Amygdala (tissue), 56 donors: ENCODE measurements at places on chromosomes 4 and X.

DNA sequence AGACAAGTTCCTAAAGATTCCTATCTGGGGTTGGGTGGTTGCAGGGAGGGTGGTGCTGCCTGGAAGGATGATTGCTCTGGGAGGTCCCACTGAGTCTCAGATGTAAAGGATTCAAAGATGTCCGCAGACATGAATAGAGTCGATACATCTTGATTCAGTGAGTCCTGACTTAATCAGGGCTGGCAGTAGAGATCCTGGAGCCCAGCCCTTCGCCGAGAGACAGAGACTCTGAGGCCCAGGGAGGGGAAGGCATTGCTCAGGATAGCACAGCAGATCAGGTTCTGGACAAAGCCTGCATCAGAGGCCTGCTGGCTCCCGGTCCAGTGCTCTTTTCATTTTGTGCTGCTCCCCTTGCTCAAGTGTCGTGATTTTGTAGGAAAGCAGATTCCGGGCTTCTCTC, 21.7 kb downstream of the PJA1 start:
- DNase-seq = no peak

DNA sequence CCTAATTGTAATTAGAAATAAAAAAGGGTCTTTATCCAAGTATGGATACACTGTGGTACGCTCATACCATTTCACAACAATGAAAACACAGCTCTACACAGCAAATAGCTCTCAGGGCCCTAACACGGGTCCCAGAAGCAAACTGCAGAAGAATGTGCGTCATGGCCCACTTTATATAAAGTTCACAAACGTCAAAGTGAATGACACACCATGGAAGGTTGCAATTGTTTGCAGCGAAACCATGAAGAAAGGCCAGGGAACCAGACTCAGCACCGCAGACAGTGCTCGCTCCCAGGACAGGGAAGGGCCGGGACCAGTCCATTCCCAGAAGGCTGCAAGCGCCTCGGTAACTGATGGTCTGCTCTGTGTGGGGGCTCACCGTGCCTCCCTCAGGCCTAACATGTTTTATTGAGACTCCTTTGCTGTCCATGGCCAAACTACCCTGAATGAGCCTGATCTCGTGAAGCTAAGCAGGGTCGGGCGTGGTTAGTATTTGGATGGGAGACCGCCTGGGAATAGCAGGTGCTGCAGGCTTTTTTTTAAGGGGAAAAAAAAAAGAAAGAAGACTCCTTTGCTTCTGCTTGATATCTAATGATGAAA, 47.8 kb downstream of the ACOX3 start:
- no peak for DNase-seq

- DNase-seq = no peak
Observed at GRCh38 chr4:14880805-14881204, 121.5 kb upstream of the CPEB2 start.

DNA sequence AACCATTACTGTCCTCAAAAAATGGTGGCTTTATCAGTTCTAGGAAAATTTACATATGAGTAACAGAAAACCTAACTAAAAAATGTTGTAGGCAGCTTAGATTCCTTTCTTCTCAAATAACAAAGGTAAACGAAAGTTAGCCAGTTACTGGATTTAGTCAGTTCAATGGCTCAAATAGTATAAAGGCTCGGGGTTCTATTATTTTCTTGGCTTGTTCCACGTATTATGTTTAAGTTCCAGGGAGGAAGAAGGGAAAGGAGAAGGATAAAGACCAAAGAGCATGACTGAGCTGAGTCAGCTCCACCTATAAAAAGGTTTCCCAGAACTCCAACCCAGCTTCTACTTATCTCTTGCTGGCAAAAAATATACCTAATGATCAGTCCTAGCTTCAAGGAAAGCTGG, 41.0 kb upstream of the MAB21L2 start:
- DNase-seq = no peak

GRCh38 chr4:159197260-159197884, 94.5 kb downstream of the RAPGEF2 start:
- DNase-seq = no peak

DNA sequence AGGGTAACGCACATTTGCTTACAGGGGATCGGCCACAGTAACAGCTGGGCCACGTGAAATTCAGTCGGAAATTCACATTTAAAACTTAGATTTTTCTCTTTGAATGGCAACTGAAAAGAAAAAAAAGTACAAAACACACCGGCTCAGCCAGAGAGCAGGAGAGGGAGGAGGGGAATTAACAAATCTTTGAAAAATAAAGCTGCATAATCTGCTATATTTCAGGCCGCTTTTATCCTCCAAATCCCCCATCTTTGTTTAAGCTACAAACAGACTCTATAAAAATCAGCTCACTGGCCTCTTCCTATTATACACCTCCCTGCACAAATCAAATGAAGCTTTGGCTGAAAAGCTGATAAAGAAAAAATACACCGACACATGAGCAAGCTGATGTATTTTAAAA, 169.1 kb downstream of the LDB2 start:
- DNase-seq = no peak
